ENCODE measurements at places on chromosomes 6 and 20.
A peak's percentile ranks its signal among the peaks of the same experiment; 100 is the strongest.

- DNase-seq = no peak
Observed at GRCh38 chr6:69801225-69801624, 4.4 kb upstream of the LMBRD1 start.

DNA sequence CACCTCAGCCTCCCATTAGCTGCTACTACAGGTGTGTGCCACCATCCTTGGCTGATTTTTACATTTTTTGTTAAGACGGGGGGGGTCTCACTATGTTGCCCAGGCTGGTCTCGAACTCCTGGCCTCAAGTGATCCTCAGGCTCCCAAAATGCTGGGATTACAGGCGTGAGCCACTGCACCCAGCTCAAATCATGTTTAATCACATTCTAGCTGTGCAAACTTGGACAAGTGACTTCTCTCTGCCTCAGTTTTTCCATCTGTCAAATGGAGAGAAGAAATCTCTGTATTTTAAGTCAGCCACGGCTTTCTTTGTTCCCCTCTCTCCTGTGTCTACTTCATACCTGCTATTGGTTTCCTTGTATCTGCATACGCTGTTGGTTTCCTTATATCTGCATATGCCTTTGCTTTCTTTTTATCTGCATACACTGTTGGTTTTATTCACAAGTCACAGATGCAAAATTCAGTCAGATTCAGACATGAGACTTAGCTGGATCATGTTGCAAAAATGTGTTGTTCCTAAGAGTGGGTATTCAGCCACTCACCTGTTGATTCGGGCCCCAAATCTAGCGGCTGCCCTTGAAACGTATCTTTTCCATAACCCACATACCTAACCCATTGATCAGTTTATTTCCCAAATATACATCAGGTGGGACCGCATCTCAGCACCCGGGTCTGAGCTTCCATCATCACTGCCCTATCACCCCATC lies 30.2 kb downstream of the SULF2 start:
- DNase-seq = no peak

GRCh38 chr20:31508517-31509244 lies 5.6 kb upstream of the HM13 start:
- DNase-seq = no peak

DNA sequence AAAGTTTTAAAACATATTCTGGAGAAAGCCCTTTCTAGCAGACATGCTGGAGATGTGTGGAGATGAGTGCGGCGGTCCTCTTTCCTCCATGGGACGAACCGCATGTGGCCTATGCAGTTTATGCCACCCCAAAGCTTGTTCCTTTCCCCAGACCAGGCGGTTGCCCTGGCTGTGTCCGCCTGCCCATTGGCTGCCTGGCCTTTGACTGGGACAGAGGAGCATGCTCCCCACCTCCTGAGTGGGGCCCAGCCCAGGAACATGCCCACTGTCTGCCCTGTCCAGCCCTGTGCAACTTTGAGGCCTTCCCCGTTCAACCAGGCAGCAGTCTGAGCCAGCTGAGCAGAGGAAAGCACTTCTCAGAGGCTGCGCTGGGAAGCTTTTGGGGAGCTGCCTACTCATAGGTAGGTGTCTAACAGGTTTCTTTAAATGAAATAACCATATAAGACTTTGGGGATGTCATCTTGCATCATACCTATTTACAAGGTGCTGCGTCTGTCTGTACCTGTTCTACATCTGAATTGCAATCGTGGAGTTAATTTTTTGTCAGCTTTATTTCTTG lies 20.6 kb downstream of the FOXC1 start:
- DNase-seq = no peak

DNA sequence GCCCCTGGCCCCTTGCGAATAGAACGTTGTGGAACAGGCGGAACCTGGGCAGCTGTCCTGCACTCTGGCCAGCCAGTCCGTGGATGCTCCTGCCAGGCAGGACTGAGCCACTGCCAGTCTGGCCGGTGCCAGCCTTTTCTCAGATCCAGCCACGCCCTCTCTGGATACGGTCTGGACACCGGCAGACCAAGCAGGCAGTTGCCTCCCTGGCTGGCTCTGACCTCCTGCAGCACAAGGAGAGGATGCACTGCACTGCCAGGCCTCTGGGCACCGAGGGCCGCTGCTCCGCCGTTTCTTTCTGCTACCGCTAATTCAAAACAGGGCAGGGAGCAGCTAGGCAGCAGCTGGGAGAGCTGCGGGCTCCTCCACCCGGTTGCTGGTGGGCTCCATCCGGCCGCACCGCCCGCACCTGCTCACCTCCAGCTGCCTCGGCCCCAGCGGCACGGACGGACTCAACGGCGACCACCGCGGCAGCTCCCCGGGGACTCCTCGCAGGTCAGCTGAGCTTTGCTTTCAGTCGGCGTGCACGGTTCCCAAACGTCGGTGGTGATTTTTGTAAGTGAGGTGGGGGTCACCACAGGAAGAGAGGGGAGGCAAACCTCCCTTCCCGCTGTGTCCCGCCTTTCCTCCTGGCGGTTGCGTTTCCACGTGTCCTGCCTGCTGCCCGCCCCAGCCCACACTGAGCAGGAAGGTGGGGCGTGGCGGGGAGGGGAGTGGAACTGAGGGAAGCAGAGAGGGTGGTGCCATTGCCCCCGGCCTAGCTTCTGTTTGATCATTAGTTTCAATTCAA lies 30.3 kb upstream of the AFDN start:
- peak; percentile 96 for DNase-seq
